ENCODE measurements at places on chromosomes 12 and 14.

- DNase-seq = no peak
Measured at GRCh38 chr14:54132496-54132895, 175.9 kb upstream of the BMP4 start.

GRCh38 chr12:81617915-81618314 is 141.2 kb downstream of the PPFIA2 start:
- no peak for DNase-seq

DNA sequence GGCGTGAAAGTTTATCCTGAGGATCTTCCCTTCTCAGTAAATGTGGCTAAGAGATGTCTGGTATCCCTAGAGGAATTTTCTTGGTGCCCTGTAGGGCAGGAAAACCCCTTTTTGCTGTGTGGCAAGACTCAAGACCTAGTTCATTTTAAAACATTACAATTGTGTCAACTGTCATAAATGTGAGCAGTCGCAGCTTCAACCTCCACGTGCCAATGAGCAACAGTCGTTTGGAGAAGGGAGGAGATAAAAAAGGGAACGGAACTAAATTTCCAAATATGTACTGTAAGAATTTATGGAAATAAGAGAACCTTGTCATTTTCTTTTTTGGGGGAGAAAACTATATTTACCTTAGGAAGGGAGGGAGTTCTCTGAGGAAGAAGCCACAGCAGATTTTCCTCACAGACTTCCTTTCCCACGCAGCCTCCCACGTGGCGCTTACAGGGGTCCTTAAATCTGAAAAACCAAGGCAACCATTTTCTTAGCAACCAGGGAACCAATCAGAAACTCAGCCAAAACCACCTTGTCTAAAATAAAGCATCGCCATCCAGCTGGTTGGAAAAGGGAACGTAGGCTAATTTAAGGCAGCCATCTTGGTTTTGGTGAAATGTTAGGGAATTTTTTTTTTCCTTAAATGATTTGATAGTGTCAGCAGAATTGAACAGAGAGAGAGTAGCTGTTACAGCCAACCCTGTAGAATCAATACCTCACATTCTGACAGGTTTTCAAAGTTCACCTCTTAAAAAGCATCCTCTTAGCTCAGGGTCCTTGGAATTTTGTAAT is 99.1 kb downstream of the FIGNL2 start:
- DNase-seq = no peak

DNA sequence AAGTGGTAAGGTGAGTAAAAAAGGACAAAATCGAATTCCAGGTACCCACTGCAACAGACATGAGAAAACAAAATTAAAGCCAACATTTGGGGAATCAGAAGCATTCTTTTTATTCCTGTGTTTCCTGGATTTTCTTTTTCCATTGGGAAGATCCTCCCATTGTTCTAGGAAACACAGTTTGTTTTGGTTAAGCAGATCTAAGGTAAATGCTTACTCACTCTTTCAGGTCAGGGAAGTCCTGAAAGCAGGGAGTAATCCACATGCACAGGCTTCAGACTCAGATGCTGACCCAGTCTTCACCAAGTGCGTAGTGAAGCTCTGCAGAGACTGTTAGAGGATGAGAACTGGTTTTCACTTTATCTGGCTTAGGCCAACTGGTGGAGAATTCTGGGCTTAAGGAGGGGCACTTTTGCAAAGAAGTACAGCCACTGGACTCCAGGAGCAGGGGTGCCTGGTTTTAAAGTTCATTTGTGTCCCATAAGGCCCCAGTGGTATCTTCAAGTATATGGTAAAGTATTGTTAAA is 57.7 kb downstream of the RPAP3 start:
- no peak for DNase-seq

- DNase-seq = no peak
Measured at GRCh38 chr12:5453466-5453865, 21.6 kb downstream of the NTF3 start.

DNA sequence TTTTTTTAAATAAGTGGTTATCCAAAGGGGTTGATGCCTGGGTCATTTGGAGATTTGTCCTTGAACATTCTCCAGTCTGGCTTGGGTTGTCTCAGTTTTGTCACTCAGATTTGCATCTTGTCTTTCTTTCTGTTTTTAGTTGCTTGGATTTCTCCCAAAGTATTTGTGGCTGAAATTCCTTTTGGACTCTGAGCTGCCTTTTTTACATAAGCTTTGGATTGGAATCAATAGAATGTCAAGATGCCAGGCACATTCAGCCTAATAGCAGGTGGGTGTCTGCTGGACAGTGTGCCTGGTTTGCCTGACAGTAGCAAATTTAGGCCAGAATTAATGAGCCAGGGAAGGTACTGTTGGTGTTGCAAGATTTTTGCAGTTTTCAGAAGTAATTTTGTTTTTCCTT is 50.0 kb downstream of the FLRT2 start:
- no peak for DNase-seq

- no peak for DNase-seq
Measured at GRCh38 chr12:92134638-92135274, 10.9 kb downstream of the BTG1 start.

DNA sequence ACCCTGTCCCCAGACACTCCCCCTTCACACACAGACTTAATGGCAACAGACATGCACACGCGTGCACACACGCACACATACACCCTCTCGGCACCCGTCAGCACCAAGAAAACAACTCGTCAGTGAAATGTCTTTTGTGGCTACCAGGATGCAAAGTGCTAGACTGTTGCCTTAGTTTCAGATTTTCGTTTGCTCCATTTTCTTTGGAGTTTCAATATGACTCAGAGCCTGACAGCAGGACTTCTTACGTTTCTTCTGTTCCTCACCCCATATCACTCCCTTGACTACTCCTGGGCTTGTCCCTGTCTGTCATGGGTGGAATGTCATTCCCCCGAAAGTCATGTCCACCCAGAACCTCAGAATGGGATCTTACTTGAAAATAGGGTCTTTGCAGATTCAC is 182.9 kb downstream of the GLT1D1 start:
- no peak for DNase-seq

DNA sequence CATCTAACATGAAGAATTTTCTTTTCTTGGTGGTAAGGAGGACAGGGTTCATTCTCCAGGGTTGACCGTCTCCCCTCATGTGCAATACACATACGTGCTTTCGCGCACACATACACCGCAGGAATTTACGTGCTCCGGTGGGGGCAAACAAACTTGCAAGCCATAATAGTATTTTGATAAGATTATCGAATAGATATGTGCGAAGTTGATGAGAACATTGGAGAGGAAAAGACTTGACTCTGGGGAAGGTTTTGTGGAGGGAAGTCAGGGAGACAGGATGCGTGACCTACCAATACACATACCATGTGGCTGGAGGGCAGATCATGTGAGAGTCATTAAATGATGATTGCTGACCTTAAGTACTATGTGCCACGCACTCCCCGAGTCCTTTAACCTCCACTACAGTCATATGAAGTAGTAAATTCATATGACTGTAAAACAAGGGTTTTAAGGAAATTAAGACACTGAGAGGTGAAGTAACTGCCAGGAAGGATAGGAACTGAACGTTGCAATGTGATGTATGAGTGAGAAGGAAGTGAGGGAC is 921 bp downstream of the RAD51B start:
- no peak for DNase-seq

- DNase-seq = no peak
Measured at GRCh38 chr12:53474077-53474476, 22.2 kb downstream of the PCBP2 start.

- no peak for DNase-seq
Measured at GRCh38 chr12:89075880-89076540, 276.3 kb downstream of the DUSP6 start.

- DNase-seq = no peak
Measured at GRCh38 chr14:34257505-34257904, 204.5 kb downstream of the SPTSSA start.

DNA sequence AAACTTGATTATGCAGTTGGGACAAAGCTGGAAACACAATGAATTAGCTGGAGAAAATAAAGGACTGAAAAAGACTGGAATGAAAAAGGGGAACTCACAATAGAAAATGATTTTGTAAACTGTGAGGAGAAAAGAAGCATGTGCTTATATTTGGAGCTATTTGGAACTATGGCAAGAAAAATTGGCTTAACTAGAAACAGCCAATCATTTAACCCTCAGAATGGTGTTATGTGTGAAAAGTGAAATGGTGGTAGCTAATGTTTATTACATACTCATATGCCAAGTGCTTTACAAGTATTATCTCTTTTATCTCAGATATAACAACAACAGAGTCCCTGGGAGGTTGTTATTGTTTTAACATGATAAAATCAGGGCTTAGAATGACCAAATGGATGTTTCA is 583.1 kb upstream of the SEL1L start:
- no peak for DNase-seq

- no peak for DNase-seq
Measured at GRCh38 chr14:59543873-59544272, 32.7 kb downstream of the CCDC175 start.

GRCh38 chr12:75374971-75375370 is 15.9 kb upstream of the GLIPR1L2 start:
- no peak for DNase-seq

DNA sequence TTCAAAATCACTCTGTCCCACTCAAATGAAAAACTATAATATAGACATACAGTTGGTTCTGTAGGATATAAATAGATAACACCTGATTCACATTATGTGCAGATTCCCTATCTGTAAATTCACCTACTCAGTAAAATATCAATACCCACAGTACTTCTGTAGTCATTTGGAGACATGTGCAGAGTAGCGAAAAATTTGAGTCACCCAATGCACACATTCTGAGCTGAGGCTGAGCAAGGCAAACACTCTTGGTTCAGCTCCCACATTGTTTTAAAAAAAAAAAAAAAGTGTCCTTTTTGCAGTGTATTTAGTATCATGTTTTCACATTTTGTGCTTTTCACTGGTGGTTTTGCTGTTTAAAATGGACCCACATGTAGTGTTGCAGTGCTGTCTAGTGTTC is 27.3 kb upstream of the BBS10 start:
- DNase-seq = no peak

- no peak for DNase-seq
Measured at GRCh38 chr12:39138268-39138667, 232.9 kb upstream of the CPNE8 start.

- no peak for DNase-seq
Measured at GRCh38 chr12:14654416-14654815, 42.0 kb downstream of the GUCY2C start.

GRCh38 chr12:15982471-15982870 is 71.3 kb downstream of the DERA start:
- DNase-seq = no peak

DNA sequence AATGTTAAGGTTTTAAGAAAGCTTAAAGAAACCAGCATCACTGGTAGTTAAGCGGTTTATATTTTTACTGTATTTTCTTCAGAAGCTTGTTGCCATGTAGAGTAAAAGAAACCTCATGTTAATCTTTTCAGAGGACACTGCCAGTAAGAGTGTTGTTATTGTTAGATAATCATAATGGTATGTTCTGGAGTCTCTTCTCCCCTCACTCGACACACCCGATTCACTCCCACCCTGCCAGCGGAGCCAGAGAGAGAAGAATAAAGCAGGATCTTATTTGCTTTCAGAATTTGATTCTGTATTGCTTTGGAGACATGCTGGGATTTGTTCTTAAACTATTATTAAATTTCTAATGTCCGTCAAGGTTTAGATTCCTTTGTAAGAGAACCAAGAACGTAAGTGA is 113.7 kb downstream of the SAMD4A start:
- no peak for DNase-seq

DNA sequence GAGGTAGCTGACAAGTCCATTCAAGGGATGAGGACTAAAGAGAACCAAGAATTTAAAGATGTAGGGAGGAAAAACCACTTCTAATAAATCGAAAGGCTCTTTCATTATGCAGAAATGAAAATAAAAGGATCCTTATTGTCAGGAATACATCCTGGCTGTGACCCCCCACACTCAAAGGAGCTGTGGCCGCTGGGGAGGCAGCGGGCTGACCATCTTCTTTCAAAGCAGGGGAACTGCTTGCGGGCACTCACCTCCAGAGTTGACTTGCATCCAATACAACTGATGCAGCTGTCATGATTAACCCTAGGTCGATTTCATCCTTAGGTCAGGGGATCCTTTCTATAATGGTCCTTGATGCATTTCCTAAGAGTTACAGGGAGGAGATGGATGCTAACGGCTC is 35.3 kb downstream of the TRAFD1 start:
- no peak for DNase-seq

DNA sequence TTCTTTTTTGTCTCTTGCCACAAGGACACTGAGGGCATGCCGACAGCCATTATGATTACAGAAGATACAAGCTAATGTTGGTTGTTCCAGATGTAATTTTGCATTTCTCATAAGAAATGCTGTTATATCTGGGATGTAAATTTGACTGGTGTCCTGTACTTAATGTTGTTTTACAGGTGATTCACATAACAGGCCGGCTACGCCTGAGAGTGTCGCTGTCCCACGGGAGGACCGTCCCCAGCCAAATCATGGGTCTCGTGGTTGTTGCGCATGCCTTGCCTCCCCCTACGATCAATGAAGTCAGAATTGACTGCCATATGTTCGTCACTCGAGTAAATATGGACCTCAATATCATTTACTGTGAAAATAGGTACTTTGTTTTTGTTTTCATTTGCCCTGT is 176.7 kb downstream of the EGLN3 start:
- DNase-seq = no peak

GRCh38 chr12:59055204-59055860 is 135.0 kb upstream of the LRIG3 start:
- no peak for DNase-seq

- DNase-seq = no peak
Measured at GRCh38 chr12:101685092-101685491, 12.3 kb upstream of the CHPT1 start.

DNA sequence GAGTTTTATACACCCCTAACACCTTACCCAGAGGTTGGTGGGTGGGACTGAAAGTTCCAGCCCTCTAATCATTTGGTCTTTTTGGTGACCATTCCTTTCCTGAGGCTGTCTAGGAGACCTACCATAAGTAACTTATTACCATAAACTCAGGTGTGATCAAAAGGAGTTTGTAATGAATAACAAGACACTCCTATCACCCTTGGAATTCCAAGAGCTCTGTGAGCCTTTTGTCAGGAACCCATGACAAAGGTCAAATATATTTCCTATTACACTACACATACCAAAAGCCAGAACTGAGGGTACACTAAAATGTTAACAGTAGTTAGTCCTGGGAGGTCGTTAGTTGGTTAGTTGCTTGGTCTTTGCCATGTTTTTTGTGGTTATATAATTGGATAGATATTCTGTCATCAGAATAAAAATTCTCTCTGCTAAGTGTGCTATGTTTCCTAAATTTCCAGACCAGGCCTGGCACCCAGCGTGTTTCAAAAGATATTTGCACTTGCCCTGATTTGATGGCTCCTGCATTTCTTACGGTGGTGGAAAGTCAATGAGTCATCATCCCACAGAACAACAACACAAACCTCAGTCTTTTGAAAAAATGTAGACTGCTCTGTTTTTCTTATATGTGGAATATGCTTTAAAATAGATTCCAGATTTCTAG is 27.0 kb upstream of the AKAP5 start:
- DNase-seq = no peak

- DNase-seq = no peak
Measured at GRCh38 chr12:111953455-111953854, 59.5 kb downstream of the TMEM116 start.

GRCh38 chr12:623172-623864 is 39.9 kb downstream of the NINJ2 start:
- no peak for DNase-seq

GRCh38 chr14:74594606-74595005 is 17.4 kb downstream of the LTBP2 start:
- no peak for DNase-seq

- DNase-seq = no peak
Measured at GRCh38 chr14:75182821-75183220, 6.4 kb upstream of the TMED10 start.

GRCh38 chr12:68482660-68483059 is 128.0 kb upstream of the RAP1B start:
- no peak for DNase-seq

All from T-helper 22 cell (primary cell).